DMS53 (cell line): ENCODE measurements at places on chromosomes 2 and 18.

DNA sequence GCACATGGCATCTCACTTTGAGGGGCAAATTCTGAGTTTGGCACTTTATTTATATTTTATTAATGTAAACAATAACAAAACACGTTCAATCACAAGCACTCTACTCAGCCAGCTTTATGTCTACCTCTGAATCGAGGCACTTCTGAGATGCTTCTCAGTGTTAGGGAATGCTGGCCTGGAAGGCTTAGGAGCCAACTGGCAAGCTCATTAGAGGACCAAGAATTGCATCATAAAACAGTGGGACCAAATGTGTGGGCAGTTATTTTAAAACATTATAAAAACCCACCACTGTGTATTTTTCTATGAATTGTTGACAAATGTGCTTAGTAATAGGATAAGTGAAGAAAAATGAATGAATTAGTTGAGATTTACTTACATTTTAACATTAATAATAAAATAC is 46.8 kb upstream of the SMIM21 start:
- no peak for DNase-seq

DNA sequence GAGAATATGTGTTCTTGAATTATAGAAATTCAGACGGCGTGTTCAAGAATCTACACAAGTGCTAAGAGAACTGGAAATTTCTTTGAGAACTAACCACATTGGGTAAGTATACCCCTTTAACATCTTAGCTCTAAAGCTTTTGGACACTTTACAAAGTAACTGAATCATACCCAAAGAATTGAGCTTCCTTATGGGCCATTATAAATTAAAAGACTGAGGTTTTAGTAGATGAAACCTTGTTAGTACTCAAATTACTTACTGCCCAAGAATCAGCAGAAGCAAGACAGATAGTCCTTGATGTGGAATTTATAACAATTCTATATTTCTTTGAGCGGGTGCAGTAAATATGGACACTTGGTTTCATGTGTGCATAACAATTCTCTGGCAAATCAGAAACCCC is 168.3 kb downstream of the PRPF40A start:
- no peak for DNase-seq

GRCh38 chr2:133334923-133335322 is 233.3 kb downstream of the NCKAP5 start:
- no peak for DNase-seq

DNA sequence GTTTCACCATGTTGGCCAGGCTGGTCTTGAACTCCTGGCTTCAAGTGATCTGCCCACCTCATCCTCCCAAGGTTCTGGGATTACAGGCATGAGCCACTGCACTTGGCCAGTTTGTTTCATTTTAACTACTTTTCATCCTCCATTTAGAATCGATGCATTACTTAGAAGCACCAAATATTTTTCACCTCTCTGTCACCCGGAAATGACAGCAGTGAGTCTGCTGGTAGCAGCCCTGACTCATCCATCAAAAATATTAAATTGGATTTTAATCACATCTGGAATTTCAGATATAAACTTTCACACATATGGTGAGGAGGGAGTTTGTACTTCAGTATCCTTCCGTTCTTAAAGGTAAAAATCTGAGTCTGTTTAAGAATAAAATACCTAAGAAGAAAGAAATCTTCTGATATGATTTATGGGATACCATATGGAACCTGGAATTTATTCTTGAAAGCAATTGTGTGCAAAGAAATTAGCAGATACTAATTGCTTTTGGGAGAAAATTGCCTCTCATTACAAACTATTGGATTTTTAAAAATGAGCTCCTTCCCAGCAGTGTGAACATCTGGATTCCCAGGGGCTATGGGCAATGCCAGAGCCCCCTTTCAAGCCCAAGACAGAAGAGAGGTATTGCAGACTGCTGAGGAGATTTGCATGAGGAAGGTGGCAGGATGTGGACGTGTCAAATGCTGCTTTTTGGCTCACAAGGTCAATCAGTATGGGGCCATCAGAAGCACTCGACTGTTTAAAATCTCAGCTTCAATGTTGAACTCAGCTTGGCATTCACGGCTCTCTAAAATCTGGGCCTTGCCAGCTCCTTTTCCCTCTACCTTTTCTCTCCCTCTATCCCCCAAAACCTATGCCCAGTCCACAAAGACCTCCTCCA is 279.5 kb upstream of the SIX2 start:
- DNase-seq: no peak

DNA sequence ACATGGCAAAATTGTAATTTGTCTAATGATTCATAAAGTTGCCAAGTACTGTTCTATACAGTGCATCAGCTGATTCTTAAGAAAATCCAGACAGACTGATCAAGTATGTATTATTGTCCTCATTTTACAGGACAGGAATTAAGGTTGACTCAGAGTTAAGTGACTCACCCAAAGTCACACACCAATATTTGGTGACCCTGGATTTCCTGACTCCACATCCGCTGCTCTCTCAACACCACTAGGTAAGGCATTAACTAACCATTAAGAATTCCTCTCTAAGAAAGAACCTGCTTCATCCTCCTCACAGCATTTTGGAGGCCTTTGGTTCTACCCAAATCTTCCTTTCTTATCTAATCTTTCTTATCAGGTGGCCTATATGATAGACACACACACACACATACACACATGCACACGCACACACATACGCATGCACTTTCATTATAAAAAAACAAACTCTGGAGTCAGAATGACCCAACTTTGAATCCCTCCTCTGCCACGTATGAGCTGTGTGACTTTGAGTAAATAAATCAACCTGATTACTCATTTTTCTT is 150.8 kb downstream of the ANKRD44 start:
- peak; percentile 50 for DNase-seq

- DNase-seq: no peak
These were observed 9.4 kb upstream of the COLEC11 start for GRCh38 chr2:3585261-3586109.

DNA sequence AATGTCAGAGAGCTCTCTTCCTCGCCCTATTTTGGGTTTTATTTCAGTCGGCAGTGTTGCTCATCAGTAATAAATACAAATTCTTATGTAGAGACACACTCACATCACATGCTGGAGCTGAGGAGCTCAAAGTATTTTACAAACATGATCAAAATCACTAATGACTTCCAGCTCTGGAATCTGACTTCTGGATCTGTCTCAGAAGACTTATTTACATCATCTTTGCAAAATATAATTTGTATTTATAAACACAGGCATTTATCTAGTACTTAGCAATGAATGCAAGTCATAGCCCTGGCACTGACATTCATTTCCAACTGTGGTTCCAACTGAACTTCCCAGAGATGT is 327.1 kb downstream of the NCKAP5 start:
- no peak for DNase-seq

DNA sequence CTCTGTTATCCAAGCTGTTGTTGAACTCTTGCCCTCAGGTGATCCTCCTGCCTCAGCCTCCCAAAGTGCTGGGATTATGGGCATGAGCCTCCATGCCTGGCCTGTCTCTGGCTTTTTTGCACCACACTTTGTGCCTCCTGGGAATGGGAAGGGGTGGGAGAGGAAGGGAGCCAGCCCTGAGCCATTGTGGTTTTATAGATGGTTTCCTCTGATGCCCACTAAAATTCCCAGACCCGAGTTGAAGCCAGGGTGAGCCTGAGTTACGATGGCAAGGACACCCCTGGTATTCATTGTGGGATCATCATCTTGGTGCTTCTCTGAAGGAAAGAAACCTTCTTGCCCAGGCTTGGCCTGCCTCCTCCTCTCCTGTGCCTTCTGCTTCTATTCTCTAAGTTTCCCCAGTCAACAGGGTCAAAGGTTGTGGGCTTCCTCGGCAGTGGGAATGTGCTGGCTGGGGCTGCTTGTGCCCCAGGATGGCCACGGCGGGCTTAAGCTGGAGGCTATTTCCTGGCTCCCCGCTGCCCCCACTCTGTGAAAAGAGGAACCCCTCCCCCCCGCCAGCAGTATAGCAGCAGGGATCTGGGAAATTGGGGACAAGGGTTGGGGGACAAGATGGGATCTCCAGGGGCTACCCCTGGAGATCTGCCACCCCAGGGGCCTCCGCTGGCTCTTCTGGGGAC is 106.2 kb downstream of the STPG4 start:
- DNase-seq: no peak

- DNase-seq: no peak
These were observed 6.6 kb upstream of the KANSL1L start for GRCh38 chr2:210177769-210178168.

GRCh38 chr2:142069251-142069888 is 61.4 kb downstream of the LRP1B start:
- no peak for DNase-seq

- no peak for DNase-seq
These were observed 248.9 kb upstream of the CWC22 start for GRCh38 chr2:180255981-180256380.

GRCh38 chr2:30141136-30141535 is 5.7 kb upstream of the YPEL5 start:
- DNase-seq: peak; percentile 67

- DNase-seq: peak; percentile 34
These were observed 13.2 kb upstream of the COL5A2 start for GRCh38 chr2:189192766-189193165.

- DNase-seq: no peak
These were observed 41.9 kb downstream of the BABAM2 start for GRCh38 chr2:27932396-27932795.

GRCh38 chr2:96391153-96391827 is 55.7 kb downstream of the NCAPH start:
- DNase-seq: peak; percentile 94

- DNase-seq: no peak
These were observed 24.3 kb downstream of the STAT4 start for GRCh38 chr2:191126386-191127085.

GRCh38 chr2:222976521-222977061 is 75.4 kb upstream of the KCNE4 start:
- DNase-seq: no peak

DNA sequence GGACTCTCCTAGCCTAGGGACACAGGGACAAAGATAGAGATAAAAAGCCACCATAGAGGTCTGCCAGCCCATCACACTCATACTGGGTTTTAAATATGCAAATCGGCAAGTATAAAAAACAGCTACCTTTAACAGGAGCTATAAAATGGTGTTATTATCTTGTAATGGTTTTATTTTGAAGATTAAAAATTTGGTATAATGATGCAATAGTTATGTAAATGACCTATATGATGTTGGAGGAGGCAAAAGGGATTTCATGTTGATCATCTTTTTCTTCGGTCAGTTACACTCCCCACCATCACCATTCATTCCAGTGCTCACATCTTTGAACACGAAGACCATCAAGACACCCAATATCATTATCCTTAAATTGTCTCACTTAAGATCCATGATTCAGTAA is 11.2 kb downstream of the ZNF521 start:
- no peak for DNase-seq

DNA sequence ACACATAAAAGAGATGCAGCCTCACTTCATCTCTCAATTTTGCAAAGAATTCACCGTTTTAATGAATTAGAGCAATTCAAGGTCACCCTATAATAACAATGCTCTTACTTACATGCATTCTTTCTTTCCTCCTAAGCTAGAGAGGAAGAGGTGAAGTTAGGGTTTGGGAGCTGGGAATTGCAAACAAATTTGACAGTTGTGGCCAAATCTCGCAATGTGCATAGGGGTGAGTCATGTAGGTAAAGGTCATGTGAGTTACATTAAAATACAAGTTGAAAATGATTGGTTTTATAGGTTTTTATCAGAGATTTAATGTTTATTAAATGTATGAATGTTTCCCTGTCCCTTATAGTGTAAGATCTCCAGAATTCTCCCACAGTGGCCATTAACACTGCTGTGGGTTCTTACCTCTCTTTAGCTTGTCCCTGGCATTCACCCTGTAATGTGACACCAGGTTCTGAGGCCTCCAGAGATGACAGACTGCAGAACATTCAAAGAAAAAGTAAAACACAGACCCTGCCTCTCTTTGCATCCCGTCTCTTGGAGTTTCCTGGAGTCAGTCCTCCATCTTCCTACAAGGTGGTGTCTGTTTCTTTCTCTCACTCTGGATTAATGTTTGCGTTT is 53.7 kb upstream of the LGALSL start:
- DNase-seq: peak; percentile 51

- no peak for DNase-seq
These were observed 156.9 kb downstream of the CCDC102B start for GRCh38 chr18:68954738-68955137.

DNA sequence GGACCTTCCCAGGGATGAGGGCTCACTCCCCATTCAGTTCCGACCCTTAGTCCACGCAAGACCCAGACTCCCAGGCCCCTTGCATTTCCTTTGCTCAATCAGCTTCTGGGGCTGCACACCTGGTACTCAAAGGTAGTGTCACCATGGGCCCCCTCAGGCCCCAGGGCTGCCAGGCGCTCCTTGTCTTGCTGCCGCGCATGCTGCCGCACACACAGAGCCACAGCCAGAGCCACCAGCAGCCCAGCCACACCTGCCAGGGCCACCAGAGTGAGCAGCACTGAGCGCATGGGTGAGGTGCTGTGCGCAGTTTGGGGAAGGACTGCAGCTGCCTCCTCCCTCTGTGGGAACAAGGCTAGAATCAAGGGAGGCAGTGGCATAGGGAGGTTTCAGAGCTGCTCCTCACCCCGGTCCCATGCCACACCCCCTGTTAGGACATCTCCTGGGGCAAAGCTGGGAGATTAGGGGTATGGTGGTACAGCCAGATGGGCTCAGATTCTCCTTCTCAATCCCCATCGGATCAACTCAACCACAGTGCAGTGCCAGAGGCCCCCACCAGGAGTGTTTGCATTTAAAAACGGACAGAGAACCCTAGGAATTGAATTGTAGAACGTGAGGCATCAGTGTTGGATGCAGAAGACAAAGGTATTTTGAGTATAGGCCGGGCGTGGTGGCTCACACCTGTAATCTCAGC is 11.3 kb downstream of the PTPRN start:
- DNase-seq: no peak

GRCh38 chr18:36672437-36673344 is 156.1 kb downstream of the TPGS2 start:
- no peak for DNase-seq

DNA sequence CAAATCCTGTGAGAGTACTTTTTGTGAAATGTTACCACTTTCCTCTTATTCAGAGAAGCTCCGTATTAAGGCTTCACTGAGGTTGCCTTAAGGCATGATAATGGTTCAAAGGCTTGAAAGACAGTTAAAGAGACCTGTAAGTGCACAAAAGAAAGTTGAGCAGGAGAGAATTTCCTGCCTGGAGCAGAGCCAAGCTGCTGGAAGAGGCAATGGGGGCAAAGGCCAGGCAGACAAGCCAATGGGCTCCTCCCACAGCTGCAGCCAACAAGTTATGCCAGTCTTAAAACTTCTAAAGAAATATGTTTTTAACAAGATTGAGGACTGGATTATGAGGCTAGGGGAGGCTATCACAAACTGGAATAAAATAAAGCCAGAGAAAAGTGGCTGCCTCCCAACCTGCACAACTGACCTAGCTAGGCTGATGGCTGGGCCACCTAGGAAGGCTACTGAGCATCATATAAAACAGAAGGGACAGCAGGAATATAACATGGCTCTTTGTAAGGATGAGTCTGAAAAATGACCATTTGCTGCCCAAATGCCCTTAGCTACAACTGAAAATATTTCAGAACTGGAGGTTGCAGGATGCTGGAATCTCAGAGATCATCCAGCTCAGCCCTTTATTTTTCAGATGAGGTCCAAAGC is 2.1 kb downstream of the IL1B start:
- peak; percentile 26 for DNase-seq
